ENCODE measurements at places on chromosomes 6 and 20. TPM values are rescaled to one million over a fixed set of nuclear protein-coding genes. Genes with fewer than 3 reads are reported as not detected.
A peak's percentile ranks its signal among the peaks of the same experiment; 100 is the strongest.

GRCh38 chr6:55578537-55579363, at the start of gene HMGCLL1:
HMGCLL1 (minus strand) TSS chr6:55579192; CDS start chr6:55579055, 137 bp downstream.
- peak; percentile 26 for DNase-seq

PPP1R10 gene
- total RNA-seq, result 78.2 TPM

DNA sequence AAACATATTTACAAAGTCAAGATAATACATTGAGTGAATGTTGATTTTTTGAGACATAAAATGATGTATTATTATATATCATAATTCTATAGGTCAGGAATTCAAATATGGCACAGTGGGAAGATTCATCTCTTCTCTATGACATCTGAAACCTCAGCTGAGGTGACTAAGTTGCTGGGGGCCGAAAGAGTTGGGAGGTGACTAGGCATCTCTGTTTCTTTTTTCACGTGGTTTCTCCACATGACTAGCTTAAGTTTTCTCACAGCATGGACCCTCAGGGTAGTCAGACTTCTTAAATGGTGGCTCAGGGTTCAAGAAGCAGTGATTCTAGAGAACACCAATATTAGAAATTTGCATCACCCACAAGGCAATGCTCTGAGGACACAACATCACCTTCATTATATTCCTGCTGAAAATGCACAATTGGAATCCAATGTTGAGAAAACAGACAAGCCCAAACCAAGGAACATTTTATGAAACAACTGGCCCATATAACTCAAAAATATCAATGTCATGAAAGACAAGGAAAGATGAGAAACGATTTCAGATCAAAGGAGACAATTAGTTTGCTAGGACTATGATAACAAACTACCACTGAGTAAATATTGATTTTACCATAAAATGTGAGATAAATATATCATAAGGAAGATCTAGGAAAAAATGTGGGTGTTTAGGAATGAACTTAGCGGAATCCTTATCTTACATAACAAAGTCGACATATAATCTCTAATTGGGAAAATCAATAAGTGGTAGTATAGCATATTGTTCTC, 273.3 kb upstream of the IRAK1BP1 start:
- DNase-seq, result no peak

DNA sequence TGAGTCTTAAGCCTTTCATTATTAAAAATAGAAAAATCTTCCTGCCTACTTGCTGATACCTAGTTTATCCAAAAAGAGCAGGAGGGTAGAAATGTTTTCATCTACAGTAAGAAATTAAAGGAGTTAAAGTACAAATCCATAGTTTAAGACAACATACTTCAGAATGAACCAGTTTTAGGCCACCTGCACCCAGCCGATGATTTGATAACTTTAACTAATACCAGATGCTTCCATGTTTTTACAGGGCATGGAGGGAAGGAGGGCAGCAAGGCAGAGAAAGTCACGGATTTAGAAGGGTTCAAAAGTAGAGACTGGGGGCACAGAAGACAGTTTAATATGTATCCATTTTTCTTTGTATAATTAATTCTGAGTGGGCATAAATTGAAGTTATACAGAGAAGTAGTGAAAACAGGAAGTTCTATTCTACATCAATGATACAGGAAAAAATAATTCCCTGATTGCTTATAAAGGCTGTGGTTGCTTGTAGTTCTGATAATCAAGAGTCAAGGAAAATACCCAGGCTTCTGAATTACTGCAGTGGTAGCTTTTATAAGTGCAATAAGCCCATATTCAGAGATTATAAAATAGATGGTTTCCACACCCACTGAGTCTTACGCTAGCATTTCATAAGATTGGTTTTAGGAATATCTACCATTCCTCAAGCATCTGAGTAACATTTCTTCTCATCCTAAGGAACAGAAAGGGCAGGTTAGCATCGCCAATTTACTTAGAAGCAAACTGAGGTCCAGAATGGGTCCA, 72.0 kb downstream of the GMDS start:
- DNase-seq, result no peak

DNA sequence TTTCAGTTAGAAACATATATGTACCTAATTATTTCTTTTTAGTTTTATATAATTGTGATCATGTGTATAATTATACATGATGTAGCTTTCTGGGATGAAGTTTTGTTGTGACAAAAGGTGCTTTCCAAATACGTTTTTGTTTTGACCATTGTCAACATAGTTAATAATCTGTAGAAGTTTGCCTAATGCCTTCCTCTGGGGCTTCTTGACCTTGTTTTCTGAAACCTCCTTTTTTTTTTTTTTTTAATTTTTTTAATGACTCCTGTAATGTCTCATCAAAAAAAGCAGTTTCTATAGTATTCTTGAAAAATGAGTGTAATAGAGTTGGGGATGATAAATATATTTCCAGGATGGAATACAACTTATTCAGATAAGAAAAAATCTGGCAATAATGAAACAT, 434.7 kb upstream of the SOX4 start:
- no peak for DNase-seq
